Stimulated activated CD4-positive, alpha-beta T cell treated with anti-CD3 and anti-CD28 coated beads, Interleukin-4, amount 100 ng/mL, for 4 hours (primary cell): ENCODE measurements at places on chromosomes 16 and 17.
A peak's percentile ranks its signal among the peaks of the same experiment; 100 is the strongest.

GRCh38 chr16:48123104-48123788 lies 32.5 kb downstream of the ABCC12 start:
- DNase-seq: peak; percentile 35

DNA sequence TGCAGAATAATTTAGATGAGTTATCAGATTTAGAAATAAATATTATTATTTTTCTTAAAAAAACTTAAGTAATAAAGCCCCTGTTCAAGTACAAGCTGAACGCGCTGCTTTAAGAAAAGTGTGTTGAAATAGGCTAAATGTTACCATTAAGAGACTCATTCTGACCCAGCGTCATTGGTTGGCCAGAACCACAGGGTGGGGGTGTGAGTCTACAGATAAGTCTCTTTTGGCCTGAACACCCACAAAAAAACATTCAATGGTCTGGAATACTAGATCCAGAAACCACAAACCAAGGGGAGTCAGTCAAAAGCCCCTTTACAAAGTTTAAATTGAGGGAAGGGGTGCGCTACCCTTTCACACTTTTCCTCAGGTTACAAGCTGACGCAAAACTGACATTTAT lies 776.1 kb downstream of the KCNJ2 start:
- DNase-seq: no peak

DNA sequence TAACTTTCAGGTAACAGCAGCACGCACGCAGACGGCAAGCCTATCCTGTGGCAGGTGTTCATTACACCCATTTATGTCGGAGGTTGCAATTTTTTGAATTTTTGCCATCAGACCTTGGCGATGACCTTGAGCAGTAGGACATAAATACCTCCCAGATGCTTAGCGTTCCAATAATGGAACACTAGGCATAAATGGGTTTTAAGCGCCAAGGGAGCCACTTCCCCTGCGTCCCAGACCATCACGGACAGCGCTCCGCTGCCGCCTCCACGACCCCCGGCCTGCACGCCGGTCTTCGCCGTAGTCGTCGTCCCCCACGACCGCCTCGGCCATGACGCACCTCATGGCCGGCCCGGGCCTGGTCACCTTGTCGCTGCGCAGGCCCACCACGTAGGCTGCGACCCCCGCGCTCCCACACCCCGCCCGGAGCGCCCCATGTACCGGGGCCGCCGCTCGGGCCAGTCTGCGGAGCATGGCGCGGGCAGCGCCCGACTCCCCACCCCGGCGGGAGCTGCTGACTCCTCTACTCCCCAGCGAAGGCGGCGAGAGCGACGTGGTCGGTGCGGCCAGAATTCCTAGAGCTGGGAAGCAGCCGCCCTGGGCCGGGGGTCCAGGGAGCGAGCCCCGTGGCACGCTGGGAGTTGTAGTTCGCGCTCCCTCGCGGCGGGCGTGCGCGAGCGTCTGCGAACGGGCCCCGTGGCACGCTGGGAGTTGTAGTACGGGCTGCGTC lies 22.7 kb downstream of the TMEM235 start:
- peak; percentile 83 for DNase-seq

- DNase-seq: no peak
Measured at GRCh38 chr17:77529328-77529650, 388.5 kb downstream of the SEC14L1 start.

DNA sequence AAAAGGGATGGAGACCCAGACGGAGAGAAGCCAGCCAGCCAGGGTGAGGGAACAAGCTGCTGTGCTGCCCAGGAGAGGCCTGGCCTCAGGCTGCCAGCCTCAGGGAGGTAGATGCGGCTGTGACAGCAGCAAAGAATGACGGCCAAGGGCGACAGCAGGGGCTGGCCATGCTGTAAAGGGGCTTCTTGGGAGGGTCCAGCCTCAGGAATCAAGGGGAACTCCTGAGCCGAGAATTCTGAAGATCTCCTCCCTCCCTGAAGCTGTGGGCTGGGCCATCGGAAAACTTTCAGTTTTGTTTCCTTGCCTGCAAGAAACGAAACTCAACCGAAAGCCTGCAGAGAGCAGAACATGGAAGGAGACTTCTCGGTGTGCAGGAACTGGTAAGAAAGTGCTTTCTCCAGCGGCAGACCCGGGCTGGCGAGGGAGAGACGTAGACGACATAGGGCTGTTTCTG lies at the start of gene XAF1:
Gene XAF1, plus strand, starts transcription at position 316 of the 454 bp plus-strand sequence. Its CDS starts 33 bp downstream, at position 349.
- peak; percentile 78 for DNase-seq

GRCh38 chr17:13365331-13365730 lies 236.4 kb downstream of the HS3ST3A1 start:
- no peak for DNase-seq

DNA sequence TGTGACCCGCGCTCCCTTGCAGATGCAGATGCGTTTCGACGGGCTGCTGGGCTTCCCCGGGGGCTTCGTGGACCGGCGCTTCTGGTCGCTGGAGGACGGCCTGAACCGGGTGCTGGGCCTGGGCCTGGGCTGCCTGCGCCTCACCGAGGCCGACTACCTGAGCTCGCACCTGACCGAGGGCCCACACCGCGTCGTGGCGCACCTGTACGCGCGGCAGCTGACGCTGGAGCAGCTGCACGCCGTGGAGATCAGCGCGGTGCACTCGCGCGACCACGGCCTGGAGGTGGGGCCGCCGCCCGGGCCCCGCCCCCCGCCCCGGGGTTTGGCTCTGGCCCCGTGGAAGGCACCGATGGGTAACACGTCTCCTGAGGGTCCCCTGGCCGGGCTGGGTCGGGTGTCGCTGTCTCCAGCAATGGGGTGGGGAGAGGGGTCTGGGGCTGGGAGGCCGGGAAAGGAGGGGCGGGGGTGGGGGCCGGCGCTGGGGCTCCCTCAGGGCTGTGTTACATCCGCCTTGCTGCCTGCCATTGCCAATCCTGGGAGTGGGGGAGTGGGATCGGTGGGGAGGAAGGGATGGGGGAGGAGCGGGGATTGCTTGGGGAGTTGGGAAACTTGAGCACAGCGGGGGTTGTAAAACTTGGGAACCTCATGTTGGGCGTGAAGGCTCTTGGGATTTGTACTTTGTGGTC lies 737 bp downstream of the NUDT16L1 start:
- peak; percentile 34 for DNase-seq

GRCh38 chr17:4708436-4708835 lies 2.0 kb upstream of the ARRB2 start:
- DNase-seq: peak; percentile 18

DNA sequence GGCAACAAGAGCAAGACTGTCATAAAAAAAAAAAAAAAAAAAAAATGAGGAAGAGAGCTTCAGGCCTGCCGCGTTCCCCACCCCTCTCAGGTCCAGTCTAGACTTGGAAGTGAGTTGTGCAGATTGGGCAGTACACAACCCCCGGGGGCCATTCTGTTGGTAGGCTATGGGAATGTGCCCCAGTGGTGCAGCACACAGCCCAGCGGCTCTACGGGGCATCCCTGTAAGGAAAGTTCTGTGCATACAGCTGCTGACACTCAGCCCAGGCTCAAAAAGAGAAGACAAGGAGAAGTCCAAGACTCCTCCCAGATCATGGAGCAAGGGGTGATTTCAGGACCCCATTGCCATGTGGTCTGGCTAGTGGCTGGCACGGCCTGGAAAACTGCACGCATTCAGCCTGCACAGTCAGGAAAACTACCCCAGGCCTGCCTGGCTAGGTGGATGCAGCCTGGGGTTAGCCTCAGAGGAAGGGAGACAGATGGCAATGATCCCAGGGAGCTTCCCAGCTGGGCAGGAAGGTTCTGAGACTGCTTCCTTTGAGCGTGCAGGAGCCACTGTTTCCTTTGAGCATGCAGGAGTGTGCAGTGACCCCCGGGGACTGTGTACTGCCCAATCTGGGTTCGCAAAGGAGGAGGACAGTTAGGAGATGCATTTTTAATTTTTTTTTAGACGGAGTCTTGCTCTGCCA lies 44.8 kb downstream of the PECAM1 start:
- no peak for DNase-seq

GRCh38 chr16:66569131-66569530 lies 2.9 kb downstream of the CMTM1 start:
- no peak for DNase-seq

- DNase-seq: no peak
Measured at GRCh38 chr17:65071861-65072260, 15.3 kb upstream of the GNA13 start.

GRCh38 chr17:75525806-75526554 lies 483 bp downstream of the LLGL2 start:
- no peak for DNase-seq

DNA sequence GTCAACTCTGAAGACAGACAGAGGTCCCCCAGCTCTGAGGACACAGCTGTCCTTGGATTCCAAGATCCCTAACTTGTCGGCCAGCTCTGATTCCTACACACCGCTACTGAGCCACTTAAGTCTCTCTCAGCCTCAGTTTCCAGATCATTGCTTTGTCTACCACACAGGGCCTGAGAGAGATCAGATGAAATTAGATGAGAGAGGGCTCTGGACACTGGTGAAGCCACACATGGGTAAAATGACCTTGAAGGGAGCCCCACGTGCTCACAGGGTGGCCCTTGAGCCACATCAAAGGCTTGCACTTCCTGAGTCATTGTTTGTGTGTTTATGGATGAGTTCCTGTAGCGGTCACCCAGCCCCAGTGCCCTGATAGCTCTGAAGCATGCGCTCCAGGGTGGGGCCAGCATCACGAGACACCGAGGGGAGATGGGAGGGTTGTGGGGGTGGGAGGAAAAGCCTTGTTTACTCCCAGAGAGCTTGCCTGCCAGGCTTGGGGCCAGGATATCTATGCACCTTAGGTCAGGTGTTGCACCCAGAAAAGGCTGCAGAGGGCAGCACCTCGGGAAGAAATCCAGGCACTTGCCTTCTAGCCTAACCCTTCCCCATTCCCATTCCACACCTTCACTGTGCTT lies 32.7 kb upstream of the SLC6A2 start:
- no peak for DNase-seq

DNA sequence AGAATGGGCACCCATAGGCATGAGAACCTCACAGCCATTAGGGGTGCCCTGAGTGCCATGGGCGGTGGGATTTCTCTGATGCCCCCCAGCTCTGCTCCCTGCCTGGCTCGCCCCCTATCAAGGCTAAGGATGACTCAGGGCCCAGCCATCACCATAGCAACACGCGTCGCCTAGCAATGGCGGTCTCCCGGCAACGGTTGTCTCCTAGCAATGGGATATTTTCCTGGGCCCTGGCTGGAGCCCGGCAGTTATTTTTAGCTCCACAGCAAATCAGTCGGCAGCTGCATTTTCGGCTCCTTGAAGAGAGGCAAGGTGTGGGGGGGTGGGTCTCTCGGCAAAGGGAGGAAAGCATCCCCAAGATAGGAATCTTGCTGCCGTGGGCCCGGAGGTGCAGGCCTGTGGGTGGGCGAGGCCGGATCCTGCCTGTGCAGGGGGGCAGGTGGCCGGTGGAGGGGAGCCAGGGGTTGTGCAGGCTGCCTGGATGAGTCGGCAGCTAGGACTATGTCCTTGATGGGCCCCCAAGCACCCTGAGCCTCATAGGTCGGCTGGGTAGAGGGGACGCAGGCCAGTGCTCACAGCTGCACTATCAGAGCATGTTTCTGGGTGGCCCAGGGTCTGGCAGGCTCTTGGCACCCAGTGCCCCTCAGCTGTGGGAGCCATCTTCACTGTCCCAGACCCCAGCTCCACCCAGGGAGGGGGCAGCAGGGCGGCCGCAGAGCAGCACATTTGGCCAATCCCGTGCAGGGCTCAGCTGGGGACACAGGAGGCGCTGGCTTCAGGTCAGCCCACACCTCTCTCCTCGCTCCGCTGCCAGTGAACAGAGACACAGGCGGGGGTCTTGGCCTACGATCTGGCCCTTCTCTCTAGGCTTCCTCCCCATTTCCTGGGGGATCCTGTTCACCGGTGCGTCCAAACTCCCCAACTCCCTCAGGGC lies 4.2 kb upstream of the FBXL16 start:
- no peak for DNase-seq

DNA sequence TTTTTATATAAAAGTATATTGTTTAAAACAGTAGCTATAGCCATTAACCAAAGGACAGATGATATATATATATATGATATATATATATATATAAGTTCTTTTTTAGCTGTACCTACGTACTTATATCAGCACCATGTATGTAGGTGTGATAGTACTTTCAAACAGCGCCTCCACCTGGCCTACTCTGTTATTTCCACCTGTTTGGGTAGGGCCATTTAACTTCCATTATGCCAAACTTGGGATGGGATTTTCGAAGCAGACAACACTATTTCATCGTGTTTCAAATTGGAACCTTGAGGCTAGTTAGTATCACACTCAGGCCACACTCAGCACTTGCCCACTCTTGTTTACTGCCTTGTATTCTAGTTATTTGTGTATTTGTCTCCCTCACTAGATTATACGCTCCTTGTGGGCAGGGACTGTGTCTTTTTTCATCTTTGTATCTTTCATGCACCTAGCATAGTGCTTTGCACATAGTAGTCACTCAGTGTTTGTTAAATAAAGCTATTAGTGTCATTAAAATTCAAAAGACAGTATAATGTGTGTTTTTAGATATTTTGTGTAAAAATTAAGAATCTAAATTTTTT lies 11.8 kb upstream of the CLTC start:
- DNase-seq: no peak

GRCh38 chr17:17853811-17854447 lies 17.1 kb upstream of the SREBF1 start:
- no peak for DNase-seq

DNA sequence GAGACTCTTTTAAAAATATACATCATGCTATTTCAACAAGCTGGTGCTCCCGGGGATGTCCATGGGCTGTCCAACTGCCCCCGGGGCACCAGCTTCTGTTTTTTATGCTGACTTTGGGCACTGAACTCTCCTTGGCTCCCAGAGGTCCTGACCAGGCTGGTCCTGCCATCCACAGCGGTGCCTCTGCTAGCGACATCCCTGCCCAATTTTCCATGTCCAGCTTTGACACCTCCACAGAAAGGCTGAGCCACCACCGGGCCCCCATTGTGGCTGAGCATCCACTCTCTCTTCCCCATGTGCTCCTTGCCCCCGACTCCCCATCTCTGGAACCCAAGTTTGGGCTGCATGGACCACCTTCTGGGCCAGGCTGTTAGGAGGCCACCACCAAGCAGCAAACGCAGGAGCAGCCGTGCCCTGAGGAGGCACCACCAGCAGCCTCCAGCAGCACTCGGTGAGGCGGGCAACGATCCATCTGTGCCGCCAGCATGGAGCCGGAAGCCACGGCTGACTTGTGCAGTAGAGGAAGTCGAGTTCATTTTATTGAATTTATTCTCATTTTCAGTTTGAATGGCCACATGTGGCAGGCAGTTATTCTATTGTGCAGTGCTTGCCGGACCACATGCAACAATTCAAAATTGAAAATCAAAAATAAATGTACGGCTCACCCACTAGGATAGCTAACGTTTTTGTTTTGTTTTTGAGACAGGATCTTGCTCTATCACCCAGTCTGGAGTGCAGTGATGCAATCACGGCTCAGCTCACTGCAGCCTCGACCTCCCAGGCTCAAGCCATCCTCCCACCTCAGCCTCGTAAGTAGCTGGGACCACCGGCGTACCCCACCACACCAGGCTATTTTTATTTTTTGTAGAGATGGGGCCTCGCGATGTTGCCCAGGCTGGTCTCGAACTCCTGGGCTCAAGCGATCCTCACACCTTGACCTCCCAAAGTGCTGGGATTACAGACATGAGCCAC lies 2.8 kb upstream of the MEAK7 start:
- no peak for DNase-seq

DNA sequence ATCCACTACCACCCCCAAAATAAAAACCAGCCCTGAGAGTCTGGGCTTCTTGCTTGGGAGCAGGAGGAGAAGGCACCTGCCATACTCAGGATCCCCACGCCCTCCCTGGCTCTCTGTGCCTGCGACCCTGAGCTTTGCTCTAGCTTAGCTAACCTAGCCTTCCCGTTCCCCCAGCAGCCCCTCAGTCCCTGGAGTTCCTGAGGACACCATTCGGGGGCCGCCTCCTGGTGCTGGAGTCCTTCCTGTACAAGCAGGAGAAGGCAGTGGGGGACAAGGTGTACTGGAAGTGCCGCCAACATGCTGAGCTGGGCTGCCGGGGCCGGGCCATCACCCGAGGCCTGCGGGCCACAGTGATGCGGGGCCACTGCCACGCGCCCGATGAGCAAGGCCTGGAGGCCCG lies 18.5 kb downstream of the FLYWCH1 start:
- DNase-seq: no peak
